Bone marrow (tissue), 2 donors: ENCODE measurements at places on chromosomes 3 and 15.

- no peak for DNase-seq
Measured at GRCh38 chr3:54863786-54864185, 64.1 kb downstream of the LRTM1 start.

- no peak for DNase-seq
Measured at GRCh38 chr15:91961357-91961756, 107.8 kb downstream of the SLCO3A1 start.

GRCh38 chr3:39272191-39272590, 7.6 kb downstream of the CX3CR1 start:
- no peak for DNase-seq

GRCh38 chr3:116614795-116615362, 94.7 kb upstream of the TUSC7 start:
- no peak for DNase-seq

DNA sequence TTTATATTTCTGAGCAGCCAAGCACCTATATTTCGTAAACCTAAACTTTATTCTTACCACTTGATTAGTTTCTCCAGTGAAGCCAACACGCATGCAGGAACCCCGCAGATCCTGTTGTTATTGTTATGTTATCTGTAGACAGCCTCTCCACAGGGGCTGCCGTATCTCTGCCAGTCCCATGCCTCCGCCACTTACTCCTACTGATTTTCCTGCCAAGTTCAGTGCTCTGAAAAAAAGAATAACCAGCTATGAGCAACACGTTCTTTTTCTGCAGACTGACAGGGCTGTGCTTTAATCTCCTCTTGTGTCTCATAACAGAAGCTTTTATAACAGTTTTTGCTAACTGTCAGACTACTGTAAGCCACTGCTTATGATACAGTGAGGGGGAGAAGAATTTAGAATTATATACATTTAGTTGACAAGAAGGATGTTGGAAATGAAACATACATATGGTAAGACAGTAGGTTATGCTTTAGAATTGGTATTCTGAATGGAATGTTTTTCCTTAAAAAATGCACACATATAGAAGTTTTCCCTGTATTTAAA, 347.4 kb downstream of the SI start:
- DNase-seq = no peak

GRCh38 chr3:128727996-128728395, 2.0 kb downstream of the RAB7A start:
- DNase-seq = no peak

GRCh38 chr3:24123596-24123995, 178.5 kb downstream of the NR1D2 start:
- DNase-seq = no peak

DNA sequence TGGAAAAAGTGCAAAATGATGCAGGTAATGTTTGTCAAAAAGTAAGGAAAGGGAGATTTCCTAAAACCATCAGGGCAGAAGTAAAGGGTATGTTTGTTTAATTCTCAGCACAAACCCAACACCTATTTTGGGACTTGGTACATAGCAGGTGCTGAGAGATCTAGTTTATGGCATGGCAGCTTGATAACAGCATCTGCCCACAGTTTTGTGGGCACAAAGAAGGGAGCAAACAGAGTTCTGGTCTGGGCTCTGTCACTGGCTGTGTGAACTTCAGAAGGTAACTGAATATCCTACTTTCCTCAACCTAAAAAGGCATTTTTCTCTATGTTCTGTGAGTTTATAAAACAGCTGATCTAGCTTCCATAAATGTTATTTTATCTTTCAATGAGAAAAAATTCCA, 141.6 kb downstream of the PLCH1 start:
- no peak for DNase-seq

DNA sequence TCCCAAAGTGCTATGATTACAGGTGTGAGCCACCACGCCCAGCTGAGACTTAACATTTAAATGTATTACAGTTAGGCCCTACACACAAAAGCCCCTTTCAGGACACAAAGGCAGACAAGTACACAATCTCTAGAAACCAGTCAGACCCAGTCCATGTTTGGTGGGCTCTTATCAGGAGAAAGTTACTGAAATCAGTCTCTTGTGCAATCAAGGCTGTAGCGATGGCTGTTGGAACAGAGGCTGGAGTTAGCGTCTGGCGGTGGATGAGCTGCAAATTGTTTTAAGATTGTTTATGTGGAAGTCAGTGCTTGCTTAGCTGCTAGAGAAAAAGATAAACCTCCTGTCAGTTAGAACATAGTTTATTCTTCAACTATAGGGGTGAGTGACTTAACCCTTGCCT, 89.5 kb upstream of the SNRPN start:
- DNase-seq = no peak

- DNase-seq = no peak
Measured at GRCh38 chr15:87369269-87369668, 887.3 kb downstream of the NTRK3 start.

DNA sequence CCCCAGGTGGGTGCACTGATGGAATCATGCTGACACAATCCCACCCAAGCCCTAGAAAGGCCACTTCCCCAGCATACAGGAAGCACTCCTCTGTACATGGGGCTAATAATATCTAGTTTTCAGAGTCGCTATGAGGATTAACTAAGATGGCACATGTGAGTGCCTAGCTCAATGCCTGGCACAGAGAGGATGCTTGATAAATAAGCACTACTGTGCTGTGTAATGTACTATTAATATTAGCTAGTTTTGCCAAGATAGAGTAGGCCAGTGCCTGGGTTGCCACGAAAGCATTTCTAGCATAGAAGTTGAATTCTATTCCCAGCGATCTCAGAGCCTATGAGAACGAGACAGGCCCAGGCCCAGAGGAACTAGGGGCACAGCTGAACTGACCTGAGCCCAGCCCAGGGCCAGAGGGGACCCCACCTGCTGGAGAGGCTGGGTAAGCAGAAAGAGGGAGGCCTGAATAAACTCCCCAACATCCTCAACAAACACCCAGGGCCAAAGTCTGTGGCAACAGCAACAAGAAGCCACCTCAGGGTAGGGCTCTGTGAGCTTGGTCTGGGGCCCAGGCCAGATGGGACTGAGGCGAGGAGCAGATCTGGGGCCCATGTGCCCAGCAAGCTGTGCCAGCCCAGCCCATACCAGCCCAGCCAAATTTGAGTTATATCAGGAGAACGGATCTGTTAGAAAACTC, 7.6 kb upstream of the SEMA7A start:
- DNase-seq = no peak

- DNase-seq = no peak
Measured at GRCh38 chr3:119357190-119357589, 63.0 kb downstream of the ARHGAP31 start.

DNA sequence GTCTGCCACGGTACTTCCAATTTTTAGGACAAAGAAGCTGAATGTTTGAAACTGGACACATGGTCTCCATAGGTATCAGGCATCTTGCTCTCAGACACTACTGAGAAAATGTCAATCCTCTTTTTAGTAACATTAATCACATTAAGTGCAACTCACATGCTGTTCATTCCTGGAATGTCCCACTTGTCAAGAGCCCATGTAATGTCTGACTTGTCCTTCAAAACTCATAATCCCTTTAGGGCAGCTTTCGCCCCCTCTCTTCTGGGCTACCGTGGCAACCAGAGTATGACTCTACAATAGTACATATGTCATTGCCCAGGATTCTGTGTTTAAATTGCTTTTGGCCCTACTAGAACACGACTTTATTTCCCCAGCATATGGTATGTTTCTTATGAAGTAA, 12.3 kb downstream of the NUDT16 start:
- DNase-seq = no peak

DNA sequence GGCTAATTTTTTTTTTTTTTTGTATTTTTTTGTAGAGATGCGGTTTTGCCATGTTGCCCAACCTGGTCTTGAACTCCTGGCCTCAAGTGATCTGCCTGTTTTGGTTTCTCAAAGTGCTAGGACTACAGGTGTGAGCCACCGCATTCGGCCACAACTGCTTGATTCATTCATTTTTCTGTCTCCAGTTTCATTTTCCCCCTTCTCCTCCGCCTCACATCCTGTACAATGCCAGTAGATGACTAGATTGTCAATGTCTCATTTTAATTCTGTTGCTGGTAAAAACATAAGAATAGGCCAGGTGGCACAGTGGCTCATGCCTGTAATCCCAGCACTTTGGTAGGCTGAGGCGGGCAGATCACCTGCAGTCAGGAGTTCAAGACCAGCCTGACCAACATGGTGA, 12.0 kb upstream of the ZNF592 start:
- no peak for DNase-seq

GRCh38 chr3:13837751-13838150, 42.1 kb downstream of the WNT7A start:
- DNase-seq = no peak

GRCh38 chr15:66253418-66254088, at the start of gene MEGF11:
MEGF11 (minus strand) TSS chr15:66253750; CDS start chr15:66128403, 125,347 bp downstream.
- DNase-seq = no peak

DNA sequence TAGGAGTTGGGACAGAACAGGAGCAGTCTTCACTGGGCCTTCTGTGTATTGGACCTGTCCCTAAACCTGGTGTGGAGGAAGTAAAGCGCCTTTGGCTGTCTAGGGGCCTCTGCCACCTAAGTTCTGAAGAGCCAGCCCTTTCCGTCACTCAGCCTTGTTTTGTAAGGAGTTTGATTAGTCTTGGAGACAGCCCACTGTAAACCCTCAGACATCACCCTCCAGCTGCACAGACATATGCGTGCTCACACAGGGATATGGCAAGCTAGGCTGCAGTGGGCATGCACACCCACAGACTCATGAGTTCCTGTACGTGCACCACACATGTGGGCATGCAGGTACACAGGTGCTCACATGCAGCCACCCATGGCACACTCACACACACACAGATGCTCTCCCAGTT, 5.2 kb downstream of the PRKCD start:
- no peak for DNase-seq

- DNase-seq = no peak
Measured at GRCh38 chr15:99454941-99455788, 110.6 kb upstream of the MEF2A start.

DNA sequence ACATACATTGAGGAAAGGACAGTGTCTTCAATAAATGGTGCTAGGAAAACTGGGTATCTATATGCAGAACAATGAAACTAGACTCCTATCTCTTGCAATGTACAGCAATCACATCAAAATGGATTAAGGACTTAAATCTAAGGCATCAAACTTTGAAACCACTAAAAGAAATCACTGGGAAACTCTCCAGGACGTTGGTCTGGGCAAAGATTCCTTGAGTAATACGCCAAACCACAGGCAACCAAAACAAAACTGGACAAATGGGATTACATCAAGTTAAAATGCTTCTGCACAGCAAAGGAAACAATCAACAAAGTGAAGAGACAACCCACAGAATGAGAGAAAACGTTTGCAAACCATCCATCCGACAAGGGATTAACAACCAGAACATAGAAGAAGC, 14.5 kb downstream of the LAMP3 start:
- no peak for DNase-seq

DNA sequence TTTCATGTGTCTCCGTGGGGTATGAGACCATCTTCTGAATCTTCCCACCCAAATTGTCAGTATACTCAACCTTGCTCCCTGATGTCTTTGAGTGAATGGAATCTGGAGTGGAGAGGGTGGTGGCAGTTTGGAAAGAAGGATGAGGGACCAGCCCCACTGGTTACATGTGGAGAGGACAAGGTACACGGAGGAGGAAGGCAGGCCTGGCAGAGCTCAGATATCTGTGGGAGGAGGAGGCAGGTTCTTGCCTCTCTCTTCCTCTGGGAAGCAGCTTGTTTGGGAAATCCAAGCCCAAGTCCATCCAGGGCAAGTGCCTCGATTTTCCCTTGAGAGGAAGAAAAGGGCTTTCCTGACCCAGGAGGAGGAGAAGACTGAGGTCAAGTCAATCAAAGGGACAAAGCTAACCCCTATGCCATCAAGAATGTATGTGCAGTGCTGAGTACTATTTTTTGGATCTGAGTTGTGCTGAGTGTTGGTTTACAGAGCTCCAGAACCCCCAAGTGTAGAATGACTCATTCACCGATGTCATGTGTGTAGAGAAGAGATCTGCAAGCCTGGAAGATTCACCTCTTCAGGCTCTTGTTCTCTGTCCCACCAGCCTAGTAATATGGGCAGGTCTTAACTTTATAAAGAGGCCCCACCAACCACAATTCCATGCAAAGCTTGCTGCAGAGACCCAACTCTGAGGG, 19.8 kb upstream of the LOXL1 start:
- no peak for DNase-seq

GRCh38 chr3:134364936-134365765, 9.1 kb downstream of the AMOTL2 start:
- DNase-seq = no peak

GRCh38 chr15:79657722-79658121, 225.6 kb downstream of the MINAR1 start:
- DNase-seq = no peak

GRCh38 chr15:52243286-52243685, 52.1 kb upstream of the GNB5 start:
- DNase-seq = no peak

DNA sequence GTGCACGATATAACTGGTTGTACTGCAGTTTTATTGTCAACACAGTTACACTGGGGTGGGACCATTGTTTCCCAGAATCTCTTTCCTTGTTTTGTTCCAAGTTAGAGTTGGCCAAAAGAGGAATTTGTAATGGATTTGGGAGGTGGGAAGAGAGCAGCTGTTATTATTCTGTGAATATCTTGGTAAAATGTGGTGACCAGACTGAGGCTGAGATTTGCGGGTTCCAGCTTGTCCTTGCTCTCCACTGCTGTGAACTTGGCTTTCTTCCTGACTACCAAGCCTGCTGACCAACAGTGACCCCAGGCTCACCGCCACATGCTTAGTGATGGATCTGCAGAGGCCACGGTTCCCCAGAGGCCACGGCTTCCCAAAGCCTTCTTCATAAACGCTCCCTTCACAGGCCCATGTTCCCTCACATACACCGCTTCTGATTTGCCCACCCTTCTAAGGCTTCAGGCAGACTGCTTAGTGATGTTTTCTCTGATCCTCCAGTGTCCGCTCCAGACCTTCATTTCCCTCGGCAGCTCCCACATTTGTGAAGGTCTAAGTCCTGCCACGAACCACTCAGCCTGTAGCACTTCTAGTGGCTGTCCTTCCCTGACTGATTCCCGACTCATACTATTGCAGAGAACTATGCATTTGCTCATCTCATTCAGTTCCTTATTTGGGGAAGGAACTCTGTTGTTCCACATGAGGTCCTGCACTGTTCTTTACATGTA, 525.5 kb upstream of the RGMA start:
- DNase-seq = no peak

- peak; percentile 20 for DNase-seq
Measured at GRCh38 chr3:150528354-150528797, 17.9 kb downstream of the SERP1 start.

DNA sequence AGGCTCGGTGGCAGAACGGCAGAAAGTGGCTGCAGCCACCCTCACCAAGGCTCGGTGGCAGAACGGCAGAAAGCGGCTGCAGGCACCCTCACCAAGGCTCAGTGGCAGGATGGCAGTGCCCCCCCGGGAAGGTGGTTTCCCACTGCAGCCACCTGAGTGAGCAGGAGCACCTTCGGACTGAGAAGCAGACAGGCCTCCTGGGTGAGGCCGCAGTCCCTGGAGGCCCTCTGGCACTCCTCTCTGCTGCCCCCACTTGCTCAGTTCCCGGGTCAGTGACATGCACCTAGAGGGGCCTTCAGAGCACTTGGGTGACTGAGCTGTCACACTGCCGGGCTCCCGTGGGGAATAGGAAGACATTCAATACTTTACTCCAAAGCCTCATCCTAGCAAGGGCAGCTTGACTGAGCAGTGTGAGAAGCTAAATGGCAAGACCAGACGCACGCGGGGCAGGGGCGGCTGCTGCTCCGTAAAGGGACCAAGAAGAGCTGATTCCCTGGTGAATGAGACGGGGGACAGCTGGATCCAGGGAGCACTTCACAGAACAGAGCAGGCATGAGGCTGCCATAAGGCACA, 62.7 kb downstream of the PCSK6 start:
- DNase-seq = no peak
